ENCODE measurements at places on chromosomes 12 and 14.

- DNase-seq, result peak; percentile 13
Measured at GRCh38 chr12:26126340-26127284, 1.8 kb upstream of the BHLHE41 start.

GRCh38 chr14:51082349-51082748 lies 12.6 kb downstream of the TRIM9 start:
- DNase-seq, result no peak

DNA sequence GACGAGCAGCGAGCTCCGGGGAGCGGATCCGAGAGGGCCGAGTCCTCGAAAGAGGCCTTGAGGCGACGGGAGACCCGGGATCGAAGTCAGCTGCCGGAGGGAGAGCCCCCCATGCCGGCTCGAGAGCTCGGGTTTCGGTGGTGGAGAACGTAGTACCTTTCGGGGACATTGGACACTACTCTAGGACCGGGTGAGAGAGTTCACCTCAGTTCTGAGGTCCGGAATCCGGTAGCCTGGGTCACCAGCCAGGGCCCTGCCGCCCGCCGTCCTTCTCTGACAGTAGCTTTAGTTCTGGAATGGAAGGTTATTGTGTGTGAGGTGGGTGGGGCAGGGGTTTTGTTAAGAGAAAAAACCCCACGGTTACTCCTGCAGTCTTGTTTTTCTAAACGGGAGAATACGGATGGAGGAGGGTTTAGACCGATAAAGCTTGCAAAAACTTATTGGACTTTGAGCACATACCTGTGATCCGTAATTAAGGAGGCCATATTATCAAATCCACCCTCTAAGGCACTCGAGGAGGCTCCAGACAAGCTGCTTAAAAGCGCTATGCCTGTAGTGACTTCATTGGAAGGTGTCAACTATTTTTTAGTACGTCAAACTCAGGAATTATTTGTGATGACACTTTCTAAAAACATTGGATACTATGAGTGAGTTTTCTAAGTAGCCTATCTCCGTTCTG lies 765 bp downstream of the SCYL2 start:
- DNase-seq, result no peak

DNA sequence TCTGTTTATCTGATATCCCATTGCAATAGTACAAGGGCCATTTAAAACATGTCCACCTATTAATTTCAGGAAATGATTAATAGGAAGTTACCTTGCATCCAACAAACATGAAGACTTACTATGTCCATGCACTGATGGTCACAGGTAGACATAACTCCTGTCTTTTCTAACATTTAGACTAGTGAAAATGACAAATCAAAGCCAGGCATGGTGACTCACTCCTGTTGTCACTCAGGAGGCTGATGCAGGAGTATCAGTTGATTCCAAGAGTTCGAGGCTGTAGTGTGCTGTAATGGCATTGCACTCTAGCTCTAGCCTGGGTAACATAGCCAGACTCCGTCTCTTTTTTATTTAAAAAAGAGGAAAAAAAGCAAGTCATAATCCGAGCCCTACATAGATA lies 14.8 kb downstream of the HSP90B1 start:
- no peak for DNase-seq

GRCh38 chr14:81170829-81171195 lies 49.9 kb downstream of the GTF2A1 start:
- DNase-seq, result no peak

DNA sequence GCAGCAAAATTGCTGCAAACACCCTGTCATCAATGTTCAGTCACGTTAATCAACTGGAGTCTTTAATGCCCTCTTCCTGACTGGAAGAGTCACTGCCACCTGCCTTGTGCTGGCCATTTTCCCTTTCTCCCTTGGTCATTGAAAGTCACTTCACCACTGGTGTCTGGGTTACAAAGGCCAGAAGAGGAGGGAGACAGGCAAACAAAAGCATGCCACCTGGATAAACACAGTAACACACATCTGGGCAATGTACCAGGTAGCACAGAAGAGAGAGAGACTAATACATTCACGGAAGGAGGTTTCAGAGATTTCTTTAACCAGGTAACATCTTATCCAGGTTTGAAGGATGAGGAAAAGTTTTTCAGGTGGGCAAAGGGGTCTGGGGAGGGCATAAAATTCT lies 32.7 kb downstream of the GPHB5 start:
- DNase-seq, result no peak

DNA sequence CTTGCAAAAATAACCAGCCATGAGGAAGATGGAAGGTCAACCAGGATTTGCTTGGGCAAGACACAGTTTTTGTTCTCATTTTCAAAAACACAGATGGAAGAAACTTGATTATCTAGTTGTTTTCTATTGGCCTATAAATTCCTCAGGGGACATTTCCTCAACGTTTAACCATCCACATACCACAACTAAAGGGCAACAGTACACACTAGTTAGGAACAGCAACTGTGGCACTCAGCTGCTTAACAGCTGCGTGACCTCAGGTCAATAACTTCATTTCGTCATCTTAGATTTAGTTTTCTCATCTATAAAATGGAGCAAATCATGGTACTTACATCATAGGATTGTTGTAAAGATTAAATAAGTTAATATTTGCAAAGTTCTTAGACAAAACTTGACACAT lies 18.7 kb downstream of the SSTR1 start:
- no peak for DNase-seq

- DNase-seq, result no peak
Measured at GRCh38 chr12:25585662-25586061, 32.6 kb upstream of the LMNTD1 start.
